CD4-positive, alpha-beta T cell treated with Interleukin-2 at 100 ng/mL for 4 hours (primary cell): ENCODE measurements at places on chromosomes 3 and 15.

GRCh38 chr3:80553211-80553610, 785.4 kb upstream of the ROBO1 start:
- DNase-seq, result no peak

- no peak for DNase-seq
Measured at GRCh38 chr3:58562498-58562897, 14.7 kb downstream of the FAM107A start.

GRCh38 chr15:65868546-65869125, 655 bp upstream of the RAB11A start:
- DNase-seq, result no peak

DNA sequence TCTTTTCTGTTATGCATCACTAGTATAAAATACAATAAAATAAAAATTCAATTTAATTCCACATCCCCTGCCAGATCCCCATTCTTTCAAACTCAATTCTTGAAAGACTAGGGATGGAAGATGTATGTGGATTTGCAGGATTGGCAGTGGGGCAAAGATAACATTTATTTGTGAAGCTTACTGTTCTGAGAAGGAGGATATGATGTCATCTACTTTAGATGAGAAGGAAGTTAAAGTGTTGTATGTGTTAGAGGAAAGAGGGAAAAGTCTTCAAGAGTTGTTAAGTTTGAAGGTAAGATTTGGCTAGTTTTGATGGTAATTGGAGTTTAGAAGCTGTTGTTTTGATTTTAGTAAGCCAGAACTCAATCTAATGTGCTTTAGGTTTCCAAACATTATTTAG, 845.1 kb upstream of the NR2F2 start:
- no peak for DNase-seq

DNA sequence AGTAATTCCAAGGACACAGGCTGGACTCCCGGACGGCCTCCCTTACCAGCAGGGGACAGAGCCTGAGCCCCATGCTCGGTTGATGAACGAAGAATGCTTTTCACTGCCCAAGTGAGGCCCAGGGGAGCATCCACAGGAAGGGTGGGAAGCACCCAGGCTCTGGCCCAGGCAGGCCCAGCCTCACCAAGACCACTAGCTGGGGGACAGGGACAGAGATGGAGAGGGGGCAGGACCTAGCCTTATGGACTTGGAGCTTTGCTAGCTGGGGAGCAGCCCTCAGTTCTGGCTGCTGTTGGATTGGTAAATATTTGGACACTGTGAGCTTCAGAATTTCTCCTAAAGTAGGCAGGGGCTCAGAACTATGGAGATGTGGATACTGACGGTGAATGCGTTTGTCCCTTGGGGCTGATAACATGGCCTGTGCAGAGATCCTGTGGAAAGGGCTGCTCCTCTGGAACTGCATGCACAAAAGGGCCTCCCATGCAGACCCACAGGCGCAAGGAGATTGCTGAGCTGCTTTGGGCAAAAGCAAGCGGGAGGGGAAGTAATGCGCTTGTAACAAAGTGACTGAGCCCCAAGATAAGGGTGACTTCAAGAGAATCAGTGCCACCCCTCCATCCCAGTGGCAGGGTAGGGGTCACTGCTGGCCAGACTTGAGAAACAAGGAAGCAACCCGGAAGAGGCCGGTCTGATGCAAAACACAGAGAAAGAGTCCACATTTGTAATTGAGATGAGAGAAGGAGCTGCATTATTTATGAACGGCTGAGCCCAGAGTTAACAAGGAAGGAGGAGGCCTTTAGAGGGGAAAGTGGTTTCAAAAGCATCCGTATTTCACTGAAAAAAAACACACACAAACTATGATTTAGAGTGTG, 70.1 kb upstream of the MEF2A start:
- DNase-seq, result no peak

DNA sequence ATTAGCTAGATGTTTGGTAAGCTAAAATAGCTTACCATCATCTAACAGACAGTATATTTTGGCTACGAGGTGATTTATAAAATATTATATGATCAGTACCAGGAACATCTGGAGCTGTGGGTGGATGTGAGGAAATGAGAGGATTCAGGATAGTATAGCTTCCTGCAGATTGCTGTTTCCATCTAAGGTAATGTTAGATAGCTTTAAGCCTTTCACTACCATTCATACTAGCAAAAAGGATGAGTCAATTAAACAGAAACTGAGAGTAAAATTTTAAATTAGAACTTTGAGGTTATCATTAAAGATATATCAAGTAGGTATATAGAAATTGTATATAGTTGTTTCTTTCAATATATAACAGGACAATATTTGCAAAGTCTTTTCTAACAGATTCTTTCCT, 8.0 kb downstream of the ZBTB20 start:
- DNase-seq, result no peak
